ENCODE measurements at places on chromosomes 2 and 18.

- DNase-seq = no peak
Measured at GRCh38 chr2:43034242-43034619, 192.2 kb downstream of the ZFP36L2 start.

GRCh38 chr2:197278799-197279763, 31.5 kb downstream of the ANKRD44 start:
- DNase-seq = no peak

- no peak for DNase-seq
Measured at GRCh38 chr2:136118819-136119716, 1.1 kb upstream of the CXCR4 start.

DNA sequence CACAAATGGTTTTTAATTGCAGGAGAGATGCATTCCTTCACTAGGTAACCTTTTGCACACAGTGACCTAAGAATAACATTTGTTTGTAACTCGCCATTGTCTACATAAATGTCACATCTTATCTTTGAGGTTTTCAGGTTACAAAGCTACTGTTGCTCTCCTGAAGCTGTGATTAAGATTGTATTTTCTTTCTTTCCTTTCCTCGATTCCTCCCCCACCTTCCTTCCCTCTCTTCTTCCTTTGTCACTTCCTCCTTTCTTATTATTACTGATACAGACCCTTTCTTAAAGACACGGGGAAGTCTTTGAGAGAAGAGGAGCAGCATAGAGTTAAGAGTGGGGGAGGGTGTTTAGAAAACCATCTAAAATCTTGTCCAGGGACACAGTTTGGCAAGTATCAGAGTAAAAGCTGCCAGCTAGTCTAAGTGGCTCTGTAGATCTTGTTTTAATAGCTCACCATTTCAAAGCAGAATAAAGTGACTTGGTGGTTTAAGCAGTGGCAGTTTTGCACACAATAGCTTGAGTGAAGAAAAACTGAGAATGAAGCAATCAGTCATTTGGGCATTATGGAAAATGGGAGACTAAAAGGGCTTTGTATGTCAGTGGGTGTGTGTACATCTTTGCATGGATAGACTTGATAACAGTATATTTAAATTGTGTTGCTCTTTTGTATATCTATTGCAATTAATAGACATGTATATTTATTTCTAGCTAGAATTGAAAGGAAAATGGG, 10.9 kb downstream of the CERS6 start:
- no peak for DNase-seq

GRCh38 chr2:2933426-2933825, 444.2 kb downstream of the EIPR1 start:
- DNase-seq = no peak

- DNase-seq = no peak
Measured at GRCh38 chr2:147846412-147847081, 1.7 kb downstream of the ACVR2A start.

GRCh38 chr2:195238826-195239225, 418.2 kb upstream of the SLC39A10 start:
- no peak for DNase-seq

- DNase-seq = no peak
Measured at GRCh38 chr2:120320318-120320851, 25.6 kb upstream of the INHBB start.

DNA sequence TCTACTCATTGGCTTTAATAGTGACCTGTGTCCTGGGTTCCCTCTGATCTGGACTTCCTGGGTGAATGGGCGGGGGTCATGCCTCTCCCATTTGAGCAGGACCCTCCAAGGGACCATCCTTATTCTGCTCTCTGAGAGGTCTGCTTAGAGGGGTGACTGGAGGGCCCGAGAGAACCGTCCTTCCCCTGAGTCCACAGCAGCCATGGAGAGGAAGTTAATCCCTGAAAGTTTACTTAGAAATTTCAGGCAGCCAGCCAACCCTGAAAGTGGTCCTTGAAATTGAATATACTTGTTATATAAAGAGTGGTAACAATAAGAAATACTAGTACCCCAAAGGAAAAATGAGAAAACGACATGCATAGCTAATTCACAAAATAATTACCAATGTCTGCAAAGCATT, 226.1 kb downstream of the DYSF start:
- no peak for DNase-seq

- DNase-seq = no peak
Measured at GRCh38 chr2:227349989-227350612, 25.1 kb downstream of the MFF start.

GRCh38 chr18:10739152-10739551, 213.3 kb downstream of the NAPG start:
- no peak for DNase-seq

GRCh38 chr2:68356599-68357239, 8.4 kb upstream of the PLEK start:
- DNase-seq = no peak

DNA sequence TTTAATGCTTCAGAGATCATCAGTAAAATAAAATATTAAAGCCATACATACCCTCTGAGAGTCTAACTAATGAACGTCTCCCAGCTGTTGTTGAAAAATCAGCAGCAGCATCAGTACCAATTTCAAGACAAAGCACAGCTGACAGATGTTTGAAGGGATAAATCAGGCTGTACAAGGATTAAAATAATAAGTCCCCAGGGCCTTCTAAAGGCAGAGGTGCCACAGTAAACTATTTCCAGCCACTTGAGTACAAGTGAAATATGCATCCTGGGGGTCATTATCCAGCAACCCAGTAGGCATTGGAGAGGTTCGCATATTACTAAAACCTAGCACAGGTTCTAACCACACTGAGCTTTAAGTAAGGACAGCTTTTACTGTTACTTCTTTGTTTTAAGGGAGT, 76.9 kb downstream of the NXPH2 start:
- DNase-seq = no peak

DNA sequence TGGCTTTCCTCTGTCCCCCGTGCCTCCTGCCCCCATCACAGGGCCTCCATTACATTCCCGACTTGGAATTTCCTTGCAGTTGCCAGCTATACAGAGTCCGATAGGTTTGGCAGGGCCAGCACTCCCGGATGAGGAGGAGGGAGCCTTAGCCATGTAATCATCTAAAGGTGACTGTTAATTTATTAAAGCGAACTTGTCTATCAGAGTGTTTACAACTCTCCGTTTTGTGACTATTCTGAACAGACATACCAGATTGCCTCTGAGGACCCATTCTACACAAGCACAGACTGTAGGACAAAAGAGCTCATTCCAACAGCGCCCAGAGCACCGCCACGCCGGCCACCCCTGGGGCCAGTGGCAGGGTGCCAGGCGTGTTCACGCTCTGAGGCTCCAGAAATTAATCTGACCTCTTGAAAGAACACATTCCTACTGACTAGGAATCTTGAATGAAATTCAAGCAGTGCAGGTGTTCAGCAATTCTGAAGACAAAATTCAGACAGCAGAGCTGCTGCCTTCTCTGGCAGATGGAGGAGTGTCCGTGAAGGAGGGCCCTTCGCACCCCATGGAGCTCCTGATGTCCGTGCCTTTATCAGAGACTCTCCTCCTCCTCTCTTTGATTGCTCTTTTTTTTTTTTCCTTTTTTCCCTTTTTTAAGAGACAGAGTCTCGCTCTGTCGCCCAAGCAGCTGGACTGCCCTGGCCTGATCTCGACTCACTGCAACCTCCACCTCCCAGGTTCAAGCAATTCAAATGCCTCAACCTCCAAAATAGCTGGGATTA, 58.1 kb upstream of the RALBP1 start:
- DNase-seq = no peak

DNA sequence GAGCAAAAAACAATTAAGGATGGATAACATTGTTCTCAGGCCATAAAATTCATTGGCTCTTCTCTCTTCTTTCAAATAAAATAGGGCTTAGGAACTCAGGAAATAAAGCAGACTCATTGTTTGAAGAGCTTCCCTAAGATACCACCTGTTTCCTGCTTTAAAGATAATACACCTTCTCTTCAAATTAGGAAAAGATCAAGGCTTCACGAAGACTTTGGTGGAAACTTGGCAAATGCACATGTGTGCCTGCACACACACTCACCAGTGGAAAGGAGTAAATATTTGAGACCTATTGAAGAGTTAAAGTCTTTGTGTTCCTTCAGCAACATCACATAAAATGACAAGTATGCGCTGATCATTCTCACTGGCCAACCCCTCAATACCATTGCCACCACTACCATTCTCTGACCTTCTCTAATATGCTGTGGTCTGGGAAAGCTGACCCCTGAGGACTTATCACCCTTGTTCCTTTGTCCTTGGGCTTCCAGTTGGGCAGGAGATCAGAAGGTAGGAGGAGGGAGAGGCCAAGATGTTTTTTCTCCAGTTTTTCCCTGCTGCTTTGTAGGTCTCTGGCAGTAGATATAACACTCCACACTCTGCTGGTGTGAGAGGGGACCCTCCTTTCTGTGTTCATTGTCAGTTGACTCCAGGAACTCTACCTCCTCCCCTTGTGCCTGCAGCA, 53.5 kb upstream of the SPOPL start:
- no peak for DNase-seq

DNA sequence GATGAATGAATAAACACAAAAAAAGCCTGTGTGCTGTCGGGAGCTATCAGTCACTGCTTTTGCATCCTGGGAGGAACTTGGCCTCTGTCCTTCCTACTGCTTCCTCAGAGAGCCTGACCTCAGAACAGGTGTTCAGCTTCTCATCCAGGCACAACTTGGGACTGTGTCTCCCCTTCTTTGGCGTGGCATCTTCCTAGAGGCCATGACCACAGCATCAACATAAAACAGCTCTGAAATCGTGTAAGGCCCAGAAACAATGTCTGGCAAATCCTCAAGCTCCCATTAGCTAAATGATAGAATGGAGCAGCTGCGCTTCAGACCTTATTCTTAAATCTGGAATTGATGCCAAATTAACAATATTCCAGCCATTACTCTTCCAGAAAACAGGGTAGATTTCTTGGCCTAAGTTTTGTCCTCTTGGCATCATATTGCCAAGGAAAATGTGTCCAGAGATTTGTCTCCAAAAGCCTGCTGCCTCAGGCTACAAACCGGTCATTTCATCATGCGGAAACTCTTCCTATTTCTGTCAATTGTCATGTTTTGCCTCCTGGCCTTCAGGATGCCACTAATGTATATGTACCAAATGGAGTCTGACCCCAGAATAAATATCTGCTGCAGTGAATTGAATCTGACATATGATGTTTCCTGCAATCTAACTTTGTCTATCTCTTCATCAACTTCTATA, 53.2 kb upstream of the RAB27B start:
- DNase-seq = no peak

GRCh38 chr2:181367411-181367810, 89.8 kb upstream of the ITGA4 start:
- no peak for DNase-seq

DNA sequence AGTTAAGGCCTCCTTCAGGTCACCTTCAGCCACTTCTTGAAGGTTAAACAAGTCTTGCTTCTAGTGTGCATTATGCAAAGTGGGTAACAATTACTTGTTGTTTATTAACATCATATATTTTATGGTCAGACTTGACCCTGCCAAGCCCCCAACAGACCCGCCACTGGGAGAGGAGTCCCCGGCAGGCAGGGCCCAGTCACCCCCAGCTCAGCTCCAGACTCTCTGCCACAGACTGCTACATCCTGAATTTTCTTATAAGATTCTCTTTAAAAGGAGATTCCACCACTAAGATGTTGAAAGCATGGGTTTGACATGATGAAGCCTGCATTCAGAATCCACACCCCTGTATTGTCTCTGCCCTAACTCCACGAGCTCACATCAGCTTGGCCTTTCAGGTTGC, 174.3 kb upstream of the ARL4C start:
- DNase-seq = no peak

DNA sequence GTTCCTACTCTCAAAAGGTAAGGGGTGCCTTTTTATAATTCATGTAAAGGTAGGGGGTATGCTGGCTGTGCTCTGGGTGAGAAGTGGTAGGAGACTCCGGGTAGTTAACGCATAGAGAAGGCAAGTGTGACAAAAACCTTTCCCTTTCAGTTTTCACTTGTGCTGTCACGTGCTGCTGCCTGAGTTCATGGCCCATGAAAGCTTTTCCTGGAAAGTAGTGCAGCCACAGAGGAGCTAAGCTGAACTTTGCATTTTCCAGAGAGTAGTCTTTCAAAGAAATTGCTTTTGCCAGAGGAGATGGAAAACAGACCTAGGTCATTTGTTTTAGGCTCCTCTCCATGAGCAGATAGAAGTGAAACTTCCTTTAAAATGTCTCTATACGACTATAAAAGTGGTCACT, 44.7 kb downstream of the THSD7B start:
- no peak for DNase-seq

DNA sequence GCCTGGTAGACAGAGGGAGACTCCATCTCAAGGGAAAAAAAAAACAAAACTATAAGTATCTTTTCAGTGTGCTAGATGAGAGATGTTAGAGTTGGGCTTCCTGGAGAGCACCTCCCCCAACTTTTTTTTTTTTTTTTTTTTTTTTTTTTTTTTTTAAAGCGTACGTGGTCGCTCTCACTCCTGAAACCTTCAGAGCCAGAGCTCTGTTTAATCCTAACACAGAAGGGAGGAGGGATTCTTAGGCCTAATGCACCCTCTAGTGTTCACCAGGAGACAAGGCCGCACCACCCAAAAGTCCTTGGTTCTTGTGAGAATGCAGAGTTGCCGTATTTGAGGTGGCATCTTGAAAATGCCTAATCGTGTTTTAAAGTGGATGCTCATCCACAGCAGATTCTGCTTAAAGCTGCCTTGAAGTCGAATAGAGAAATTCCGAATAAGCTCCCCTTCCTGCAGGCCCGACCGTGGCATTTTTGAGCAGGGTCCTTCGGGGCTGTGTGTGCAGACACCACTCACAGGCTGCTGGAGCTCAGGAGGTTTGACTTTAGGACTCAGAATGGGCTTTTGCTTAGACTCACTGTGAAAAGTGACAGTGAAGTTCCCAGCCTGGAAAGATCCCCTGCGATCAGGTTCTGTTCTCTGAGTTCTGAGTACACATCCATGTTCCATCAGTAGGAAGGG, 252.6 kb downstream of the AGAP1 start:
- DNase-seq = peak; percentile 90

DNA sequence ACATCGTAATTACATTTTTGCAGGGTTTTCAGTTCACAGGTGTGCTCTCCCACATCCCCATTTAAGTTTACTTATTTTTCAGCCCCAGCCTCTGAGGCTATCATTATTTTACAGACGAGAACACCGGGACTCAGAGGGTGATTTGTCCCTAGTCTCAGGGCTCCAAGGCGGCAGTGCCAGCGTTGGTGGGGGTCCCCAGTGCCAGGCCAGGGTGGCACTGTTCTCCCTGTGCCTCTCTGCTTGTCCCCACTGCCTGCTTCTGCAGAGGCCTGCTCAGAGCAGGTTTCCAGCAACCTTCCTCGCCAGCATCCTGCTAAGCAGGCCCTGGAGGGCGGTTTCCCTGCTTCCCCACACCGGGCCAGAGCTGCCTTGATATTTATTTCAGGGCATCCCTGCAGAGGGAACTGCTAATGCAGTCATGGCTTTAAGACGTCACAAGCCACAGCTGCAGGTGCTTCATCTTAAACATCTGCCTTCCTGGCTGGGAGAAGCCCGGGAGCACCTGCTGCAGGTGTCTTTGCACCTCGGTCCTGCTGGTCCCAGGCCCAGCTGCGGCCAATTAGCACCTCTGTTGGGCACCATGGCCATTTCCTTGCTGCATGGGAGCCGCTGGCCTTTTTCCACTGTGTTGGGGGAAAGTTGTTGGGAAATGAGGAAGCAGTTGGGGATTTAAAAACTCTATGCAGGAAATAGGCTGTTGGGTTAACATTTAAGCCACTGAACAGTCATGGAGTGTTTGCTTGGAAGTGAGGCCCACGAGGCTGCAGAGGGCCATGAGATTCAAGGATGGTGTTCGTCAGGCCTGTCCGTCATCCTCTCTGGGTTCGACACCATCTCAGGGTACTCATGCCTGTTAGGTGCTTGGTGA, 22.8 kb downstream of the HPCAL1 start:
- no peak for DNase-seq

- DNase-seq = no peak
Measured at GRCh38 chr2:88735853-88736252, 44.4 kb downstream of the RPIA start.

- peak; percentile 14 for DNase-seq
Measured at GRCh38 chr2:227804975-227805374, 8.7 kb upstream of the CCL20 start.

All from HTR-8/SVneo (cell line).